ENCODE measurements at places on chromosomes 2 and 18.

DNA sequence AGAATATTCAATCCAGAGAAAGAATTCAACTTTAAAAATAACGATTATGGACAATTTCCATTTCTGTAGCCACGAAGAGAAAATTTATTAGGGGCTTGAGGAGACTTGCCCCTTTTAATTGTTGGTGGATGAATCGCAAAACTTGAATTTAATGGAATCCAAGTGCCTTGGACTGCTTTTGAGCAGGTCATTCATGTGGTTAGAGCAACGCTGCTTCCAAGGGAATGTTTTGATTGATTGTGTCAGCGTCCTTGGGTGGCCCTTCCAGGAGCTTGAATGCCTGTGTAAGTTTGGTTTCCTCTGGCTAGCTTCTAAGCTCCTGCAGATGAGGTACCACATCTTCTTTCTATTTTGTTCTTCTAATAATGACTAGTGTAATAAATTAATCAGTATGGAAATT, 213.4 kb downstream of the LTBP1 start:
- DNase-seq: no peak

DNA sequence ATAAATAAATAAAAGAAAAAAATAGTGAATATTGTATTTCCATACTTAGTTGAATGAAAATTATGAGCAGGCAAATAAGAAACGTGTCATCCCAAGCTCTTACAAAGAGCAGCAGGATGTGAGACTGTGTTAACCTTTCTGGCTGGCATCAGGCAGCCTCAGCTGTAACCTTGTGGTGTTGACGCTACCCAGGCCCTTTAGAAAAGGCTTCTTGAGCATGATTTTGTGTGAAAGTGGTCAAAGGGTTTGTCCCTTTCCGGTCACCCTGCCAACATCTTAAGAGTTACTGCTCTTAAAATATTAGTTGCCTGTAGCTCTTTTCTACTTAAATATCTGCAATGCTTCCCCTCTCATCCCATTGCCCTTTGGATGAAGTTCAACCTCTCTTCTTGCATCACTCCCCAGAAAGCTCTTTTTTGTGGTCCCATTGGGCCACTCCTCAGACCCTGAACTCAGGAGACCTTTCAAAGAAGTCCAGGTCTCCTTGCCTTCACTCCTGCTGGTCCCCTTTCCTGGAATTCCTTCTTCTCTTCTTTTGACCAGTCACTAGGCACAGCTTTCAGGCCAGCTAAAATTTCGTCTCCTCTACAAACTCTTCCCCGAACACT, 35.0 kb downstream of the RHOB start:
- DNase-seq: no peak

DNA sequence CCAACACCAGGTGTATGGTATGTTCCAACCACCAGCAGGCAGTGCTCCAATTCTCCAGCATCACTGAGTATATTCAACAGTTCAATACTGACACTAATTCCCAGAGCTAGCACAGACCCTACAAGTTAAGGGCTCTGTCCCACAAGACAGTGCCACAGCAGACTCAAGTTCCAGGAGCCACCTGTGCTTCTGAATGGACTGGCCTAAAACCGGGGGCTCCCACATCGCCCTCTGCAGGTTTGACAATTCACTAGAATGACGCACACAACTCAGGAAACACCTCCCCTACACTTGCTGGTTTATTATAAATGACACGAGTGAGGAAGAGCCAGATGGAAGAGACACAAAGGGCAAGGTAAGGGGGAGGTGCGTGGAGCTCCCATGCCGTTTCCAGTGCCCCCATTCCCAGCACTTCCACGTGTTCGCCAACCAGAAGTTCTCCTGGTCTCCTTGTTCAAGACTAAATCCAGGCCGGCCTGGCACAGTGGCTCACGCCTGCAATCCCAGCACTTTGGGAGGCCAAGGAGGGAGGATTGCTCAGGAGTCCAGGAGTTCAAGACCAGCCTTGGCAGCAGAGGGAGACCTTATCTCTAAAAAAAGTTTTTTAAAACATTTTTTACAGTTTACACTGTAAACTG, 12.2 kb upstream of the ATP6V1B1 start:
- DNase-seq: peak; percentile 59

DNA sequence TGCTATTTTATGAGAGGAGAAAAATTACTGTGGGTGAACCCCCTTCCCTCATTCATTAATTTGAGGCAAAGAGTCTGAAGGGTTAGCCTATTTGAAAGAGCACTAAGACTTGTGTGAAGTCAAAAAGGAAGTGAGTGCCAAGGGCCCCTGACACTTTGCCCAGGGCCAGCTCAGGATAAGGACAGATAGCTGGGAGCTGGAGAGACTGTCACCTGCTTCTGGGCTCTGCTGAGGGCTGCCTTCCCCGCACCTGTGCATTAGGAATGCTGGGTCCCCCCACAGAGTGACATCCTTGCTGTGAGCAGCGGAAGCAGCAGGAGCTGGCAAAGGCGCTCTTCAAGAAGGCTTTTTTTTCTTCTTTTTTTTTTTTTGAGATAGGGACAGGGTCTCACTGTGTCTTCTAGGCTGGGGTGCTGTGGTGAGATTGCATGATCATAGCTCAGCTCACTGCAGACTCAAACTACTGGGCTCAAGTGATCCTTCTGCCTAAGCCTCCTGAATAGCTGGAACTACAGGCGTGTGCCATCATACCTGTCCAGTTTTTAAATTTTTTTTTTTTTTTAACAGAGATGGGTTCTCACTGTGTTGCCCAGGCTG, 148.3 kb downstream of the AQP4 start:
- no peak for DNase-seq

DNA sequence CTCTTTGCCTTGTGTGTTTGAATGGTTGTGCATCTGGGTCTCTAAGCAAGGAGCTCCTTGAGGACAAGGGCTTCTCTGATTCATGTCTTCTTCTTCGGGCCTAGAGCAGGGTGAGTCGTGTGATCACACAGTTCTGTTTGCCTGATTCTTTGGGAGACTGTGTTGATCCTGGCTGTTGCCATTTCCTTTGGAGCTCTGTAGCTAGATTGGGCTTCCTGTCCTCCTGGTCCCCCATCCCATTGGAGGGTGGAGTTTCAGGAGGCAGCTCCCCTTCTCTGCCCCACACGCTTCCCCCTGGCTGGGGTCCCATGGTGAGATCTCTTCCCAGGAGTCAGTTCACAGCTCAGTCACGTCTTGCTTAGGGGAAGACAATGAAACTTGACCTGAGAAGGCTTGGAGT, 92.8 kb downstream of the TRIB2 start:
- no peak for DNase-seq

Data from osteocyte (in vitro differentiated cells).